ENCODE measurements at places on chromosomes 16 and 17.

- DNase-seq = no peak
Observed at GRCh38 chr17:66507103-66507923, 204.9 kb downstream of the PRKCA start.

- no peak for DNase-seq
Observed at GRCh38 chr16:50594308-50595260, 46.4 kb downstream of the NKD1 start.

DNA sequence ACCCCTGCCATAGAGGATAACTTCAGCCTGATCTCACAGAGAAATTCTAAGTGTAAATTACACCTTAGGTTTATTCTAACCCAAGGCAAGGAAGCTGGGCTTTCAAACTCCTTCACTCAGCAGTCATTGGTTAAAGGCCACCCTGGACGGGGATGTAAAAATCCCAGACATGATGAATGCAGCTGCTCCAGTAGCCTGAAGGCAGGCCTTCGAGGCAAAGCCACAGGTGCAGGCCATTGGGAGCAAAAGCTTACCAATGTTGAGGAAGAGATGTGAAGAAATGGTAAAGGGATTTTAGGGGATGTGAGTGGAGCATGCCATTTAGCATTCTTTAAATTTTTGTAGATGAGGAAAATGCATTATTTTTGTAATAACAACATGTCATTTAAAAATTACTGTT, 514.4 kb downstream of the XYLT1 start:
- DNase-seq = no peak

DNA sequence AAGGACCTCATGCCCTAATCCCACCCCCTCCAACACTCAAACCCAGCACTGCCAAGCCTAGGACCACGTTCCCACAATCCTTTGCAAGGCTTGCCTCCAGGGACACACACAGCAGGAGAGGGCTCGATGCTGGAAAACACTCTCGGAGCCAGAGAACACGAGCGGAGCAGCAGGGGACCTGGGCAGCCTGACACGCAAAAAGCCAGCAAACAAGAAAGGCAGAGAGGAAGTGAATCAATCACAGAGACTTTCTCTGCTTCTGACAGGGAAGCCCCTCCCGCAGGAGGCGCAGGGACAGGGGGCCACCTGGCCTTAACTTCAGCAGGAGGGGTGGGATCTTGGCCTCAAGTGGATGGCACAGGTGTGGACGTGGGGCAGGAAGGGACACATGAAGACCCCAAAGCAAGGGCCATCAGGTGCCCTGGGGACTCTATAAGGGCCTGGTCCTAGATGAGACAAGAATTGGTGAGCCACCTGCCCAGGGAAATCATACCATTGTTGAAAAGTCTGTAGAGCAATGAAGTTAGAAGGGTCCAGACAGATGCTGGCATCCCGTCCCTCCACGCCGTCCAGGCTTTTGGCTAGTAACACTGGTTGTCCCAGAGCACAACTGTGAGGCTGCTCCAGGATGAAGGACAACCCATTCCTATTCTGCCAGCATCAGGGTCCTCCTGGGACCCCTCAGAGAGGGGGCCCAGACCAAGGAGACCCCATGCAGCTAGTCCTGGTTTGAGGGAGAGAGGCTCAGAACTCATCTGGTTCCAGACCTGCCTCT, 2.2 kb downstream of the SDK2 start:
- DNase-seq = no peak

- no peak for DNase-seq
Observed at GRCh38 chr16:72952811-72953271, 95.1 kb downstream of the ZFHX3 start.

DNA sequence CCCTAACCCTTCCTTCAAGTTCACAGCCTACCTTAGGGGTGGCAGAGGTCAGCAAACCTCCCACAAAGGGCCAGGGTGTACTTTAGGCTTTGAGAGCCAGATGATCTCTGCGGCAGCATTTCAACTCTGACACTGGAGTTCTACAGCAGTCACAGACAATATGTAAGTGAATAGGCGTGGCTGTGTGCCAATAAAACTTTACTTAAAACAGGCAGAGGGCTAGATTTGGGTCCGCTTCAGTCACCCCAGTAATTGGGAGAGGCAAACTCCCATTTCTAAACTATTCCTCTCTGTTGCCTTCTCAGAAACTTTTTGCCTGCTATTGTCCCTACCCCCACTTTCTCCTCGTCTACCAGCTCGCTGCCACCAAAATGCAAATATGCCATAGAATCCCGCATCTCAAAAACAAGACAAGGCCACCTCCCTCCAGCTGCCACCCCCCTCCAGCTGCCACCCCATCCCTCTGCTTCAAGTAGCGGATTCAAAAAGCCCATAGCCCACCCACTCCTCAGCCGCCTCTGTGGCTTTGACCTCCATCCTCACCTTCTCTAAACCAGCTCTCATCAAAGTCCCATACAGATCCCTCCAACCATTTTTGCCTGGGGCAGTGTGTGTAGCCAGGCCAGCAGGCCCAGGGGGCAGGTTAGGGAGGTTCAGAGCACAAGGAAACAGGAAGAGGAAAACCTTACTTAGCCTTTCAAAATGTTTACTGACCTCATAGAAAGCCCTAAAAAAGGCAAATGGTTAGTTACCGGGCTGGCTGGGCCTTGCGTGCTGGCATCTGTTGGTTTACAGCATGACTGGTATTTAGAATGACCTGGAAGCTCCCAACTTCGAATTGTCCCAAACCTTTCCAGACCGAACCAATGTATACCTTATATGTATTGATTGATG, 19.9 kb upstream of the DNAH17 start:
- no peak for DNase-seq

GRCh38 chr16:50598256-50598894, 50.2 kb downstream of the NKD1 start:
- DNase-seq = no peak

- peak; percentile 5 for DNase-seq
Observed at GRCh38 chr16:47848421-47849109, 307.2 kb downstream of the ABCC12 start.

GRCh38 chr16:78750611-78751010, 651.2 kb downstream of the WWOX start:
- DNase-seq = no peak
